ENCODE measurements at places on chromosomes 16 and 17.
A peak's percentile ranks its signal among the peaks of the same experiment; 100 is the strongest.

- DNase-seq, result no peak
Measured at GRCh38 chr17:7897773-7898172, 9.2 kb downstream of the CHD3 start.

DNA sequence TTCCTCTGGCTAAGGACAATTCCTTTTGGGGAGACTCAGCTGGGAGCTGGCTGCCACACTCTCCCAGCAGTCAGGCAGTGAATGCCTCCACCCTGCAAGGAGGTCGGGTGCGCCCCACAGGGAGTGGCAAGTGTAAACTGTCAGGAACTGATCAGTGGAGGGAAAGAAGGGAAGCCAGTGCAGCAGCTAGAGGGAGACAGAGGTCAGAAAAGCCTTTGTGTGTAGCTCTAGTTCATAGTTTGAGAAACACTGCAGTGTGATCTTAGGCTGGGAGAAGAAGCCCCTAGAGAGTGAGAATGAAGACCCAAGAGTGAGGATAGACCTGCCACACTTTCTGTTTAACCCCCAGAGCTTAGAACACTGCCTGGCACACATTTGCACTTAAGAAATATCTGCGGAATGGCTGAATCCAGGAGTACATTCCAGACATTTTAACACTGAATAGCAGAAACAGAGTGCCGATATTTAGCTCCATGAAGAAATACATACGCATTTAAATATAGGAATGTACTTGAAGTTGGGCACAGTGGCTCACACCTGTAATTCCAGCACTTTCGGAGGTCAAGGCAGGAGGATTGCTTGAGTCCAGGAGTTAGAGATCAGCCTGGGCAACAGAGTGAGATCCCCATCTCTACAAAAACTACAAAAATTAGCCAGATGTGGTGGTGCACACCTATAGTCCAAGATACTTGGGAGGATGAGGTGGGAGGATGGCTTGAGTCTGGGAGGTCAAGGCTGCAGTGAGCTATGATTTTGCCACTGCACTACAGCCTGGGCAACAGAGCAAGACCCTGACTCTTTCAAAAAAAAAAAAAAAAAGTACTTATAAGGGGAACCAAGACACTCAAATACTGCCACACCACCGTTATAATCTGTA lies 11.1 kb upstream of the SLC5A11 start:
- DNase-seq, result no peak

GRCh38 chr17:4949321-4950074 lies 1.2 kb upstream of the PFN1 start:
- DNase-seq, result no peak

GRCh38 chr16:72511171-72511570 lies 339.2 kb upstream of the PMFBP1 start:
- no peak for DNase-seq

- DNase-seq, result no peak
Measured at GRCh38 chr16:74249846-74250245, 46.8 kb upstream of the PSMD7 start.

DNA sequence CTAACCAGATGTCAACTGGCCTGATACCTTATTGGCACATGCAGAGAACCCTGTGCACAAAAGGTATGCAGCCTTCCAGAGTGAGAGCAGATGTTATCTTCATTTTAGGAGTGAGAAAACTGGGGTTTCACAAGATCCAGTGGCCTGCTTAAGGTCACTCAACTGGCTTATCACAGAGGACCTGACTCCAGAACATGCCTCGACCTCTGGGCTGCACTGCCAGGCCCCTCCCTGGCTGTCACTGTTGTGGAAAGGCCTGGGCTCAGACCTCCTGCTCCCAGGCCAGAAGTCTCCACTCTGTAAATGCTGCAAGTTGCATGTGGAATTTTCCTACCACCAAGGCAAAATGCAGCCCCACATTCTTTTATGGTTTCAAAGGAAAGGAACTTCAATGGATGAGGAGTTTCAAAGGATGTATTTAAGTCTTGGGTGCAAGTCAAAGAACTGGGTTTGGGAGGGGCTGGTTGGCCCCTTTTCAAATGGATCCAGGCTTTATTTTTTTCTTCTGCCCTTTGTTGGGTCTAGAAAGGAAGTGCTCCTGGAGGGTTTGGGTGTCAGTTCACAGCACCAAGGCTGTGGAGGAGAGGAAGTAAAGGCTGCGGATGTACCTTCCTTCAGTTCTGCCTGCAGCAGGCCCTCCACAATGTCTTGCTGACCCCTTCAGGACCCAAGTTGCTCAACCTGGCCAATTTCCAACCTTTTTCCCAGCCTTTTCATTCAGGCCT lies 30.4 kb upstream of the SMPD3 start:
- DNase-seq, result no peak

DNA sequence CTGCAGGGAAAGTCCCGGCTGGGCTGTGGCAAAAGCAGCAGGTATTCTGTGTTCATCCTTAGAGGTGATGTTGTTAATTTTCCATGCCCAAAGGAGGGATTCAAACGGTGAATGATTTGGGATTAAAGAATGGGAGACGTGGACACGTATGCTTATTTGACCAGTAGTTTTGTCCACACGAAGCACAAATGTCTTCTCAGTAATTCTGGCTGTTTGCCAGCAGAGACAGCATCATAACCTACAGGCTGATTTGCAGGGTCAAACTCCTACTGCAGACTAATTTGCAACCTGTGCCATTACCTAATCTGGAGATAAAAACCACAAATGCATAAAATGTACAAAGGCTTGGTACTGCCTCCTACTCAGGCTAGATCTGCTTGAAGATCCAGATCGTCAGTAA lies 14.1 kb downstream of the MTHFSD start:
- no peak for DNase-seq

DNA sequence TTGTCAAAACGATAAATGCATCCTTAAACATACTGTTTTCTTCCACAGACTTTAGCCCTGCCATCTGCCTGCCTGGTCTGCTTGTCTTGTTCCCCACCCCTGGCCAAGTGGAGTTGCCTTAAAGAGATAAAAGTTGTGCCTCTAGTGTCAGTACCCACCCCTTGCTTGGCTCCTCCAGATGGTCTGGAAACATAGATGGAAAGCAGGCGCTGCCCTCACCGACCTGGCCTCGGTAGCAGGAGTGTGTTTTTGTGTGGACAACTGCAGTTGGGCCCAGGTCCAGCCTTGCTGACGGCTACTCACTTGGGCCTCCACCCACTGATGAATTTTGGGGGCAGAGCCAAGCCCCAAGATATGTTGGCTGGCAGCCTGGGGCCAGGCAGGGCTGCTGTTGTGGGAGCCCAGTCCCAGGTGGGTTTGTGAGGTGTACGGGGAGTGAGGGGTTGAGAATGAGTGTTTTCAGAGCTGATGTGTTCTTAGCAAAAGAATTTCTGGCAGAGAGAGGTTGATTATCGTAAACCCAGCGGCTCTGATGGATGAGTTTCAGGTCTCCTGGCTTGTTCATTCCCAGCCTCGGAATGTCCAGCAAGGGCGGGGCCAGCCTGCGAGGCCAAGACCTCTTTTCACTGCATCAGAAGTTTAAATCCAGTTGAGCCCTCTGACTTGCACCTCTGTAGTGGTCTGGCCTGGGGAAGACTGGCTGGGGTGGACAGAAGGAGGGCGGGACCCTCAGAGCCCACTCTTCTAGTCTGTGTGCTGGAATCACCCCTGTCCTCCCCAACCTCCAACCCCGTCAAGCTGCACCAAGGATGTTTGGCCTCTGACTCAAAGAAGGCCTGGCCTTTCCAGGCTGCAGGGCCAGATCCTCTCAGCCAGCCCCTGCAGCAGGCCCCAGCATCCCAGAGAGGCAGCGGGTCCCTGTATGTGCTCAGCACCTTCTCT lies 179.7 kb downstream of the RAB11FIP4 start:
- peak; percentile 95 for DNase-seq

GRCh38 chr16:50841081-50841886 lies 99.4 kb downstream of the CYLD start:
- DNase-seq, result no peak

- no peak for DNase-seq
Measured at GRCh38 chr16:21179126-21179982, 20.9 kb downstream of the LDAF1 start.

GRCh38 chr16:30561089-30561816 lies 3.1 kb upstream of the ZNF764 start:
- DNase-seq, result no peak

- no peak for DNase-seq
Measured at GRCh38 chr17:51707216-51707615, 446.9 kb downstream of the UTP18 start.

DNA sequence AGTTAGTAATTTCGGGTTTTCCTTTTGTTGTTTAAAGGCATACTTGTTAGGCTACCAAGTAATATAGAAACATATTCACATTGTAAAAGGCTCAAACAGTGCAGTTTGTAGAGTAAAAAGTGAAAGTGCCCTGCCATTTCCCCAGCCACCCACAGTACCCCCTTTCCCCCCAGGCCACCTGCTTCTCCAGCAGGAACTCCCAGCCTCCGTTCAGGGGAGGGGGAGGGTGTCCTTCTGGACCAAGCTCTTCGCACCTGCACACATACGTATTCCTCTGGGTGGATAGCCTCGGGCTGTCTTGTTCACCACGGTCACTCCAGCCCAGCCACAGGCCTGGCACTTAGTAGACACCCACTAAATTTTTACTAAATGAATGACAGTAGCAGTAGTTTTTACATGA lies 144.5 kb downstream of the CLEC16A start:
- no peak for DNase-seq

- no peak for DNase-seq
Measured at GRCh38 chr16:11240636-11241473, 15.1 kb downstream of the SOCS1 start.

DNA sequence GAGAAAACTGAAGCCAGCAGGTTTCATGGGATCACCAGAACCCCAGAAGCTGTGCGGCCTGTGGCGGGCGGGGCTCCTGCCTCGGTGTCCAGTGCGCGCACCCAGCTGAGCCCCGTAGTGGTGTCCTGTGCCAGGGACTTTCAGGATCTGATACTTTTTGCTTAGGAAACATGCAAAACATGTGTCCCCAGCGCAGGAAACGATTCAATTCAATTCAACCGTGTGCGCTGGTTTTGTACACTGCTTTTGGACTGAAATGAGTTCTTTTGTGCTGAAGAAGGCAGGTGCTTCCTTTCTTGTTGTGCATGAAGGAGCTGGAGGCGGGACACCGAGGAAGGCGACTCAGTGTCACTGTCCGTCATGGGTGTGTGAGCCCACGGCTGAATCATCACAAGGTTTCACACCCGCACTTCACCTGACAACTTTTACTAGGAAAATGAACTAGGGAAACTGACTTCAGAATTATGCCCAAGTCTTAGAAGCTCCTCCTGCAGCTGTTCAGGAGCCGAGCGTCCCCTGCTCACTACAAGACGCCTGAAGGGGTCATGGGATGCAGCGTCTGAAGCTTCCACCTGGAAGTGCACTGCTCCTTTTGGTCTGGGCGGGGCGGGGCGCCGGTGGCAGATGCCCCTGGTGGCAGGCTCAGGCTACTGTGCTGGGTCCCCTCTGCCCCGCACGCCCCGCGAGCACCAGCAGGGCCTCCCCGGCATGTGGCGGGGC lies 31.4 kb upstream of the ZNF750 start:
- DNase-seq, result no peak

DNA sequence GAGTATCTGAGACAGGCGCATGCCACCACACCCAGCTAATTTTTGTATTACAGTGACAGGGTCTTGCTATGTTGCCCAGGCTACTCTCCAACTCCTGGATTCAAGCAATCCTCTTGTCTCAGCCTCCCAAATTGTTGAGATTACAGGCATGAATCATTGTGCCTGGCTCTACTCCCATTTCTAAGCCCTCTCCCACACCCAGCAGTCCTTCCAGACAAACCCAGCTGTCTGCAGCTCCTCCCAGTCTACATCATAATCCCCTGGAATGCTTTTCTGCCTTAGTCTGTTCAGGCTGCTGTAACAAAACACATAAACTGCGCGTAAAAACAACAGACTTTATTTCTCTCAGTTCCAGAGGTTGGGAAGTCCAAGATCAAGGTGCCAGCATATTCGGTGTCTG lies 144.5 kb downstream of the GRIN2A start:
- no peak for DNase-seq

Data from GM04503 (cell line).